ENCODE measurements at places on chromosomes 6 and 20. TPM values are rescaled to one million over a fixed set of nuclear protein-coding genes. Genes with fewer than 3 reads are reported as not detected.

Gene CALHM4
- total RNA-seq: 0.57 TPM

- no peaks in the 10 kb centered on the region for H3K27me3 ChIP-seq
- H3K36me3 ChIP-seq: no peaks in the 10 kb centered on the region
- H3K4me3 ChIP-seq: no peak overlapping the region
- no peaks in the 10 kb centered on the region for H3K4me1 ChIP-seq
- peak; percentile 24 for DNase-seq
Observed at GRCh38 chr6:11067348-11067747, 23.2 kb upstream of the ELOVL2 start.

GRCh38 chr6:46626228-46626909 is 26.2 kb downstream of the CYP39A1 start:
- no peak overlapping the region for H3K4me3 ChIP-seq
- H3K27me3 ChIP-seq: no peaks in the 10 kb centered on the region
- no peaks in the 10 kb centered on the region for H3K36me3 ChIP-seq

GRCh38 chr6:43246301-43247113 is 3.2 kb downstream of the TTBK1 start:
- peak overlapping the region; percentile 7 for H3K4me3 ChIP-seq
- no peaks in the 10 kb centered on the region for H3K4me1 ChIP-seq
- H3K27ac ChIP-seq: no peak overlapping the region
- peaks cover 5% of the 10 kb centered on the region for H3K27me3 ChIP-seq
- no peak for DNase-seq

GRCh38 chr20:16917636-16918035 is 169.5 kb downstream of the OTOR start:
- no peak overlapping the region for H3K27ac ChIP-seq
- DNase-seq: no peak
- no peaks in the 10 kb centered on the region for H3K4me1 ChIP-seq
- no peaks in the 10 kb centered on the region for H3K36me3 ChIP-seq
- no peaks in the 10 kb centered on the region for H3K27me3 ChIP-seq

- DNase-seq: no peak
- peaks cover 3% of the 10 kb centered on the region for H3K27me3 ChIP-seq
- no peaks in the 10 kb centered on the region for H3K4me1 ChIP-seq
- no peaks in the 10 kb centered on the region for H3K36me3 ChIP-seq
Observed at GRCh38 chr20:61864481-61864880, 201.2 kb downstream of the TAF4 start.

GRCh38 chr20:20480689-20481088 is 112.8 kb downstream of the INSM1 start:
- H3K27ac ChIP-seq: no peak overlapping the region
- no peak for DNase-seq
- no peaks in the 10 kb centered on the region for H3K36me3 ChIP-seq
- no peaks in the 10 kb centered on the region for H3K4me1 ChIP-seq

Gene PCSK2
- 0.18 TPM for total RNA-seq
